ENCODE measurements at places on chromosomes 7 and 10. TPM values are rescaled to one million over a fixed set of nuclear protein-coding genes. Genes with fewer than 3 reads are reported as not detected.
A peak's percentile ranks its signal among the peaks of the same experiment; 100 is the strongest.

Gene MYOZ1
- not detected for total RNA-seq

Gene WNT8B
- total RNA-seq = not detected

Gene AOAH
- not detected for total RNA-seq

- no peak overlapping the region for H3K4me3 ChIP-seq
- H3K27me3 ChIP-seq = no peaks in the 10 kb centered on the region
- peaks cover 8% of the 10 kb centered on the region for H3K36me3 ChIP-seq
- no peak for DNase-seq
- H3K4me1 ChIP-seq = peaks cover 21% of the 10 kb centered on the region
Observed at GRCh38 chr7:27651702-27652101, 11.0 kb downstream of the HIBADH start.

DNA sequence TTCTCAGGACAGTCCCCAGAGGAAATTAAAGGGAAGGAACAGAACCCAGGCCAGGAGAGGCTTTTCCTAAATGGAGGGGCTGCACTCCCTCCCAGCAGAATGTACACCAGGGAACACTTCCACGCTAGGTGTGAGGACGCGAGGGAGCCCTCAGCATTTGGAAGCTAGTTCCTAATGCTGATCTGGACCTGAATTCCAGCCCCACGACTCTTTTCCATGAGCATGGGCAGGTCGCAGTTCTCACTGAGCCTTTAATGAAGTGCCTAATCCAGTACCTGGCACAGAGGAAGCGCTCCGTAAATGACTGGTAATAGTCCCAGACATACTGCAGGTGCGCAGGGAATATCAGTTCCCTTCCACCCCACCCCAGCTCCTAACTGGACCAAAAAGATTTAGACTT is 1.1 kb downstream of the ALOX5 start:
- H3K27ac ChIP-seq = no peak overlapping the region
- no peaks in the 10 kb centered on the region for H3K36me3 ChIP-seq
- no peak overlapping the region for H3K4me3 ChIP-seq
- H3K27me3 ChIP-seq = peaks cover 28% of the 10 kb centered on the region

- no peak overlapping the region for H3K4me3 ChIP-seq
- no peak overlapping the region for H3K27ac ChIP-seq
- H3K4me1 ChIP-seq = no peaks in the 10 kb centered on the region
- no peaks in the 10 kb centered on the region for H3K36me3 ChIP-seq
Observed at GRCh38 chr10:33688506-33688905, 354.0 kb upstream of the NRP1 start.

- no peak for DNase-seq
- H3K36me3 ChIP-seq = no peaks in the 10 kb centered on the region
- peaks cover 1% of the 10 kb centered on the region for H3K27me3 ChIP-seq
- no peaks in the 10 kb centered on the region for H3K4me1 ChIP-seq
Observed at GRCh38 chr7:30986738-30987137, 23.0 kb downstream of the GHRHR start.

DNA sequence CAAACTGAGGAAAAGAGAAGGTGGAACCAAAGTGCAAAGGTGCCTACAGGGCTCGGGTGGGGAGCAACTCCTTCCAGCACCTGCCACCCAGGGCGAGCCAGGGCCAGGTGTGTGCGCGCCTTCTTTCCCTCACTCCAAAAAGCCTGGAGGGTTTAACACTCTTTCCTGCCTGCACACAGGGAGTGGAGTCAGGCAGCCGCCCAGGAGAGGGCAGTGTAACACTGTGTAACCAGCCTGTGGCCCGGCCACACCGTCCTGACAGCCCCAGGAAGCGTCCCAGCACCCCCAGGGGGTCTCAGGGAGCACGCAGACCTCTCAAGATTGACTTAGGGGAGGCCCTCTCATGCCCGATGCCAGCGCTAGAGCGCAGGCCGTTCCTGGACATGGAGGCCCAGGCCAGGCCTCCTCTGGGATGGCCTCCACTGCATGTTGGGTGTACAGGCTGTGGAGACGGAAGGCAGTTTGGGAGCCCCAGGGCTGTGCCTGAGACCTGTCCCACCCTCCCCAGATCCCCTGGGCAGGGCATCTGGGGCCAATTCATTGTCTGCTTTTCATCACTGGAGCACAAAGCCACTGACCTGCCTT is 13.4 kb downstream of the BRI3 start:
- H3K4me3 ChIP-seq = no peak overlapping the region
- H3K27me3 ChIP-seq = no peaks in the 10 kb centered on the region
- H3K27ac ChIP-seq = no peak overlapping the region
- peak; percentile 48 for DNase-seq
- no peaks in the 10 kb centered on the region for H3K4me1 ChIP-seq

- H3K27me3 ChIP-seq = no peaks in the 10 kb centered on the region
- no peak overlapping the region for H3K27ac ChIP-seq
- DNase-seq = no peak
Observed at GRCh38 chr10:127948791-127949190, 41.9 kb downstream of the PTPRE start.

- DNase-seq = no peak
- no peak overlapping the region for H3K4me3 ChIP-seq
- no peak overlapping the region for H3K27ac ChIP-seq
Observed at GRCh38 chr10:79049931-79050895, 18.6 kb upstream of the ZMIZ1 start.

DNA sequence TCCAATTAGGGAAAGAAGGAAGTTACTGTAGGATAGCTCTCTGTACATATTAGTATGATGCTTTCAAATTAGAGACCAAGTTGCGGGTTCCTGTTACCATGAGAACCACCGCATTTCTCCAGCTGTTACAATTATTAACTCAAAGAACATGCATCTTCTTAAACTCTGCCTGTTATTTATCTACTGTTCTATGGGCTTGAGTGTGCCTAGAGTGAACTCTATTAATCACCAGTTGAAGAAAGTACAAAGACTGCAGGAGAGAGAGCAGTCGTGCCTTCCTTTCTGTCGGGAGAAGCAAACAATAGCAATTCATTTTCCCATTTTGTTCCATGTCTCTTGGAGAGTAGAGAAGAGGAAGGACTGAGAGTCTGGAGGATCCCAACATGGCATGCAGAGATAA is 1071.2 kb downstream of the TYW1 start:
- no peaks in the 10 kb centered on the region for H3K27me3 ChIP-seq
- no peak overlapping the region for H3K27ac ChIP-seq
- H3K4me3 ChIP-seq = no peak overlapping the region
- H3K36me3 ChIP-seq = no peaks in the 10 kb centered on the region
- no peaks in the 10 kb centered on the region for H3K4me1 ChIP-seq
- DNase-seq = no peak

- DNase-seq = no peak
- H3K27ac ChIP-seq = no peak overlapping the region
- H3K36me3 ChIP-seq = no peaks in the 10 kb centered on the region
- H3K27me3 ChIP-seq = no peaks in the 10 kb centered on the region
- no peaks in the 10 kb centered on the region for H3K4me1 ChIP-seq
Observed at GRCh38 chr7:78473021-78473420, 674.4 kb downstream of the PHTF2 start.

GRCh38 chr7:37495574-37496184 is 47.0 kb upstream of the ELMO1 start:
- H3K4me1 ChIP-seq = no peaks in the 10 kb centered on the region
- no peaks in the 10 kb centered on the region for H3K27me3 ChIP-seq
- H3K27ac ChIP-seq = no peak overlapping the region
- no peaks in the 10 kb centered on the region for H3K36me3 ChIP-seq
- no peak overlapping the region for H3K4me3 ChIP-seq

DNA sequence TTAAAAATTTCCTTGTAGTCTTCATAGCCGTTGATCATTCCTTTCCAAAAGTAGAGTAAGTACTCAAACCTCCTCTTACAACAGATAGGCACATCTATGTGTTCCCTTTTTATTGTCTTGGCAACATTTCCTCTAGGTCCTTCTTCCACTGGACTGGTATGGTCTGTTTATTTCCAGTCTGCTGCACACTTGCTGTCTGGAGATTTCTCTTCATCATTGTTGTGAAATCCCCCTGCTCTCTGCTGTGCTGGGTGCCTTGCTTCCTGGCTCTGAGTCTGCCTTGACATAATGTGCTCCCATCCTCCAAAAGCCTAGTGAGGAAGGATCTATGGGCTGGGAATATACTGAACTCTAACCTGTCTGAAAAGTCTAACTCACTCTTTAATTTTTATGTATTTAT is 545.3 kb upstream of the VSTM2A start:
- no peaks in the 10 kb centered on the region for H3K36me3 ChIP-seq
- no peaks in the 10 kb centered on the region for H3K4me1 ChIP-seq
- H3K27ac ChIP-seq = no peak overlapping the region
- no peaks in the 10 kb centered on the region for H3K27me3 ChIP-seq
